Hypothalamus (tissue), 51 donors: ENCODE measurements at places on chromosomes 2 and 18.
A peak's percentile ranks its signal among the peaks of the same experiment; 100 is the strongest.

GRCh38 chr2:127415593-127416505 is 2.4 kb upstream of the PROC start:
- peak; percentile 56 for DNase-seq

GRCh38 chr2:74025971-74026612 is 41.4 kb downstream of the TET3 start:
- DNase-seq: no peak

DNA sequence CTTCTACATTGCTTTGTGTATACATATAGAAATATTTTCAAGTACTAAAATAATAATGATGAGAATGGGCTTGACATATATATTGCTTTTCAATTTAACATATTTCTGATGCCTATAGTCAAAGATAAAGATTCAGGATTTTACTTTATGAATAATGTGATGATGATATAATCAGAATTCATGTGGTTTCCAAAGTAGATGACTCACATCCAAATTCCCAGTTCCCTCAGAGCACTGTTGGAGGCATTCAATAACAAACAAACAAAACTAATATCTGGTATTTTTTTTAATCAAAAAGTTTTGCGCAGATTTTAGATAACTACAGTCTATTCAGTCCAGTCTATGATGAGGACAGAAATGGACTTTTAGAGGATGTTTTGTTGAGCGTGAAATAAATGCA is 2094.5 kb upstream of the CELF4 start:
- DNase-seq: no peak

DNA sequence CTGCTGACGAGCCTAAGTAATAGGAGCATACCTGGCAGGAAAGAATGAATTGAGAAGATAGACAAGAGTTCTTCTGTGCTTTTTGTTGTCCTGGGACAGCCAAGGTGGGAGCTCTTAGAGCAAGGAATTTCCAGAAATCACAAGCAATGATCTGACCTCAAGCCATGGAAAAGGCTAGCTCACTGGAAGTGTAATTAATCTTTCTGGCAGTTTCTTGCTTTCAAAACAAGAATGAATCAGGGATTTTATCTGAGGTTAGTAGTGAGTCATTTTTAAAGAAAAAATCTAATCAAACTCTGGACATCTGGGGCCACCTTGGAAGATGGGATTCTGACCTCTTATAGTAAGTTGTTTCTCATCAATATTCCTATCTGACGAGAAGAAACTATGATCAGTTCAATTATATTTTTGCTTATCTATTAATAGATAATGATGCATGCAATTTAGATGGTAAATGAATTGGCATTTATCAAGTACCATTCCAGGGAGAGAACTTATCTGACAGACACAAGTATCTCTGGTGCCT is 98.0 kb downstream of the ADCYAP1 start:
- DNase-seq: no peak

DNA sequence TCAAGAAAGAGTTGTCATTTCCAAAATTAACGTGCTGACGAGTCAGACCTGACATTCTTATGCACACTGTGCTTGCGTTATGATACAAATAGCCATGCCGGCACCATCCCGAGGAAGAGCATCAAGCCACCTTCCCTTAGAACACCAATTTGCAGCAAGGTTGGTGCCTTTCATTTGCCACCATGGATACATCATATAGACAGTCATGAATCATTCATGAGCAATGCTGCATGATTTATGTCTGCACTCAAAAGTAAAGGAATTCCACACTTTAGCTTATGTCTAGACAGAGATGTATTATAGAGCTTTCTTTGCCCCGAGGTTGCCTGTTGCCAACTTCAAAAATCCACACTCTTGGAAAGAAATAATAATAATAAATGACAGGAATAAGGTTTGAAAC is 166.9 kb downstream of the VWC2L start:
- DNase-seq: no peak

DNA sequence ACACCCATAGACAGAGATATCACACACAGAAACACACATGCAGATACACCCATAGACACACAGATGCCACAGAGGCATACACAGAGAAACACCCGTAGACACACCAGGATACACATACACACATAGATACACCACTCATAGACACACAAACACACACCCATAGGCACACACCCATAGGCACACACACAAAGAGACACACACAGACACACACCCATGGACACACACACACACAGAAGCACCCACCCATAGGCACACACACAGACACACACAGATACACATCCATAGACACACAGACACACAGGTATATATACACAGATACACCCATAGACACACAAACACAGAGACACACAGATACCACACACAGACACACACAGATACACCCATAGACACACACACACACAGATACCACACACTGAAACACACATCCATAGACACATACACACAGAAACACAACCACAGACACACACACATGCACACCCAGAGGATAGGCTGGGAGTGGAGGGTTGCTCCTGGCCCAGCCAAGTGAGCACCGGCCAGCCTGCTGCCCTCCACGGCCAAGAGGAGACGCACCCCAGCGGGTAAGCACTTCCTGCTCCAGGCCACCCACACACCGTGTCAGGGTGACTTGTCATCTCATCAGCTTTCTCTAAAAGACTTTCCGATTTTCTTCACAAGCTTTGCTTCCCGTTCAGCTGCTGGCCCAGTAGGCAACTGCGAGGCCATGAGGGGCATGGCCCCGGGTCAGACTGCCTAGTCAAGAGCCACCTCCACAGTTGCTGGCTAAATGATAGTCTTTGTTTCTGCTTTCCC is 14.1 kb upstream of the CNNM3 start:
- DNase-seq: no peak

DNA sequence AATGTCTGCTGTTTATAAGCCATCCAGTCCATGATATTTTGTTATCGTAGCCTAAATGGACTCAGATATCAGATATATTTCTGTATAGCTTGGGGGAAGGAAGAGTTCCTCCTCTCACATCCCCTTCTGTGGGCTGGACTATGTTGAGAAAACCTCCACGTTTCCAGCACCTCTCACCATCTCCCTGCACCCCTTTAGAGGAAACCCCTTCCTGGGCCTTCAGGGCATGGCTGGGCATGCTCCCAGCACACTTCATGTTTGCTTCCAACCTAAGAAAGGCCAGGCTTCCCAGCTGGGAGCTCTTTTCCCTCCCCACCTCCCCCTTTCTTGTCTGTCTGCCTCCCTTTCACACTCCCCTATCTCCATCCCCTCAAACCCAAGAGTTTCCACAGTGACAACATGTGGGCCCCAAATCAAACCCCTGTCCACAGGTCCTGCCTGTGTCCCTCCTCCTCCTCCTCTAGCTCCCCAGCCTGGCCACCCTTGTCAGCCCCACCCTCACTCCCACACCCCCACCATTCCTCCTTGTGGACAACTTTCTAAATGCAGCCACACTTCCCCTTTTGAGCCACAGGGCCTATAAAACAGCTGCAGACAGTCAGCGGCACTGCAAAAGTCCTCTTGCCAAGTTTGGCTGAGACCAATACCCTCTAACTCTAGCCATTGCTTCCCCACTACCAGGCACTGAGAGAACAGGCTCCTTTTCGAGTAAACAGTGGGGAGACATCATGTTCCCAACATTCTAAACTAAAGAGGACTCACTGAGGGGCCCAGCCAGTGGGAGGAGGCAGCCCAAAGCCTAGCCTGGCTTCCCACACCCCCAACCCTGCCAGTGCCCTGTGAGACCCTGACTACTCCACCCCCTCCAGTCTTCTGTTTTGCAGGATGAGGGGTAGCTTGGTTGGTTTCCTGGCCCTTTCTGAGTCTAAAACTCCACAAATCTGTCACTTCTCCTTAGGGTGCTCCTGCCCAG is 120.5 kb downstream of the ZFP36L2 start:
- no peak for DNase-seq

GRCh38 chr2:160680294-160680693 is 186.7 kb upstream of the RBMS1 start:
- DNase-seq: no peak

DNA sequence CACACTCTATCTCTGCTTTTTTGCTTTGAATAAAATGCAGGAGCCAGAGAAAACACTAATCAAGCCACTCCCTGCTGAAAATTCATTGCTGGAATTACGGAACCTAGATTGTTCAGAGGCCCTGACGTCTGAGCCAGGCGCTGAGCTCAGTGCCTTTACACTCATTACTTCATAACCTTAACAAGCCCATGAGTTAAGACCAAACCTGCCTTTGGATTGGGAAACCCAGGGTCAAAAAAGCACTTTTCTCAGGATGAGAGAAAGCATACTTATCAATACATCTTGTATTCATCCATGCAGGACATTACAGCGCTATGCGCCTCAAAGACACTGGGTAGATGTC is 762 bp downstream of the INO80C start:
- DNase-seq: no peak
